ENCODE measurements at places on chromosomes 2 and 18.

DNA sequence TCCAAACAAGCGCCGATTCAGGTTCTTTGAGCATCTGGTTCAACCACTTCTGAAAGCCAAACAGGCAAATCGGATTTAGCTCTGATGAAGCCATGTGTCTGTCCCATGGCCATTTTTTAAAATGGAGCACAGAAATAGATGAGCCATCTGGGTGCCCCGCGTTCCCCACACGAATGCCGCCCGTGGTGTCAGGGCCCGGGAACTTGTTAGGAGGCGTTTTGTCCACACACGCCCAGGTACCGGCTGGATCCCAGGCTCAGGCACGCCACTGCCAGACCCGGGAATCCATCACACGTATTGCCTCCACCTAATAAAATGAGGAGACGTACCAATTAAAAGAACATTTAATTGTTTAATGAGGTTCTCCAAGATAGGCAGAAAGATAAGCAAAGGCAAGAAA, 374.4 kb upstream of the SALL3 start:
- DNase-seq = no peak

- no peak for DNase-seq
These were observed 108.4 kb downstream of the MRO start for GRCh38 chr18:50711386-50711785.

DNA sequence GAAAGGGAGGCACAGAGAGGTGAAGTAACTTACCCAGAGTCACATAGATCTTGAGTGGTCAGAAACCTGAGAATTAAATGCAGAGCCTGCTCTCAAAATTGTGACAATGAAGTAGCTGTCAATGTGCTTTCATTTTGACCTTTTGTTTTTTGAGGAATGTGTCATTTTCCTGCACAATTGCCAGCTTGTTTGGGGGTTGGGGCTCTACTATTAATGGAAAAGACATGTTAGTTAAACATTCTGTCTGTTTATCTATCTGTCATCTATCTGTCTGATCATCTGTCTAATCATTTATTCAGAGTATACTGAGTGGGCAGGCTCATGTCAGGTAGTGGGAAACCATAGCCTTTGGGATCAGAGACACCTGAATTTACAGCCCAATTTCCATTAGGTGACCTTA, 428.4 kb downstream of the TSN start:
- no peak for DNase-seq

GRCh38 chr2:86221066-86221684, 21.9 kb downstream of the MRPL35 start:
- DNase-seq = peak; percentile 33

DNA sequence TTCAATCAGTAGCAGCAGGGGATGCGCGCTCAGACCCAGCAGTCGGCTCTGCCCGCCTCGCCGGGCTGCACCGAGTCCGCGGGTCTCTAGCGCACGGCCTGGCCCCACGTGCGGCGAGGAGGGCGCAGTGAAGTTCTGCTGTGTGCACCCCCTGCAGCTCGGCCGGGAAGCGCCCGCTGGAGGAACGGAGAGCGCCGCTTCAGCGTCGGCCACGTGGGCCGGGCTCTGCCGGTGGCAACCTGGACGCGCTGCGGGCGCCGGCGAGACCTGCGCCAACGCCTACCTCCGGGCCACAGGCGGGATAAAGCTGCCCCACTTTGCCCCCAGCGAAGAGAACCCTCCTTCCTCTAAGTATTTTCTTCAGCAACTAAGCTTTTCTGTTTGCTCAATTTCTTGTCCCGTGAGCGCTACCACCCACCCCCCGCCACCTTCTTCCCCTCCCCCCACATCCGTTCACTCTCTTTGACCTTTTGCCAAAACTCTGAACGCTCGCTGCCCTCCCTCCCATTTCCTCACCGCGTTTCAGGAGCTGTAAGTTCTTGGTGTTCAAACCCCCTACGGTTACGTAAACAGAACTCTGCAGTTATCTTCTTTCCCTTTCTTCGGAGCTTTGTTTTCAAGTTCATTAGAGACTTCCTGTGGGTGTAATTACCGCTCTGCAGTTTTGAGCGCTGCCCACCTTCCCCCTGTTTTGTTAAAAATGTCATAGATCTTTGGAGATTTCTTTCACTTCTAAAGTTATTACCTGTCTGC, 42.6 kb upstream of the EDAR start:
- DNase-seq = peak; percentile 62

- no peak for DNase-seq
These were observed 8.4 kb downstream of the SLC66A3 start for GRCh38 chr2:11163439-11164317.

DNA sequence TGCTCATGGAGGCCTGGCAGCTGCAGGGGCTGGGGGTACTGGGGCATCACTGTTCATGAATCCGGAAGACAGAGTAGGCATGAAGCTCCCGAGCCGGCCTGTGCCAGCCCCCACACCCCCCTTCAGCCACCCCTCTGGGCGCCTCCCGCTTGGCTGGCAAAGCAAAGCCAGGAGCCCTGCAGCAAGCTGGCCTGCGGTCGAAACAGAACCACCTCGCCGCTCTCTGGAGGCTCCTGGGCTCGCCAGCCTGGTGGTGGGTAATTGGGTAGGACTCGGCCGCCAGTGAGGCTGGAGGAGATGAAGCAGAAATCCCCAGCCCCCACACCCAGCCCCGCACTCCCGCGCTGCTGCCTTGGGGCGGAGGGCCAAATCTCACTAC, 70.9 kb upstream of the GPC1 start:
- no peak for DNase-seq

DNA sequence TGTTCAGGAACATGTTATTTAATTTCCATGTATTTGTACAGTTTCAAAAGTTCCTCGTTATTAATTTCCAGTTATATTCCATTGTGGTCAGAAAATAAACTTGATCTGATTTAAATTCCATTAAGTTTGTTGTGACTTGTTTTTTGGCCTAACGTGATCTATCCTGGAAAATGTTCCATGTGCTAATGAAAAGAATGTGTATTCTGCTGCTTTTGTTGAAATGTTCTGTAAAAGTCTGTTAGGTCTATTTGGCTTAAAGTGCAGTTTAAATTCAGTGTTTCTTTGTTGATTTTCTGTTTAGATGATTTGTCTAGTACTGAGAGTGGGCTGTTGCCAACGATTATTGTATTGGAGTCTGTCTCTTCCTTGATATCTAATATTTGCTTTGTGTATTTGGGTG, 148.0 kb downstream of the UBR3 start:
- DNase-seq = no peak

DNA sequence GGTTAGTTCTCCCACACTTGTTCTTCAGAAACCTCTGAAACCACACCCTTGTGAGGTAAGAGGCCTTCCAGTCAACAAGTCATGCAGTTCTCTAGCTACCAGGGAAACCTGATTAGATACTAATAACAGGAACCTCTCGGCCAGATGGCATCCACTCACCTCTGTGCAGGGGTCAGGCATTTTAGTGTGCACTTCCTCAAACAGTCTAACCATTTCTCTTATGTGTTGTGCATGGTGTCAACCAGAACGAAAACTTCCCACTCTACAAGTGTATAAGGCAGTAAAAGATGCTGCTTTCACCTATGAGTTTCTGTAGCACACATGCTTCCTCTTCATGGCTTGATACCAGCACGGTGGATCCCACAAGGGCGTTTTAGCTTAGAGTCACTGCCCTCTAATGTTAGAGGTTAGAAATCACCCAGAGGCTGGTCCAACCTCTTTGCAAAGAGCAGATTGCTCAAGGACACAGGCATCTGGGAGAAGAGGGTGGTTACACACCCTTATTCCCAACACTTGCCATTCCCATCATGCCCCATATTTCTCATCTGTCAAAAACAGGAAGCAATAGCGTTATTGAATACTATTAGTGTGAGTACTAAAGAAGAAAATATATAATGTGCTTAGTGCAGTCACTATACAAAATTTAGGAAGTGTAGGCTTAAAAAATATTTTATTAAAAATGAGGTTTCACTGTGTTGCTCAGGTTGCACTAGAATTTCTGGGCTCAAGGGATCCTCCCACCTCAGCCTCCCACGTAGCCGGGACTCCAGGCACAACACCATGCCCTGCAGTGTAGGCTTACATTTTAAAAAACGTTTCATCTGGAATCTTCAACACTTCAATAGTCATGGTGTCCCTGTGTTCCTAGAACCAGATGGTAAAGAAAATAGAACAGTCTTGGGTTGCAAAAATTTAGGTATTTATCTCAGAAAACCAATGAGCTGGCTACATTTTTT, 34.5 kb upstream of the RAB31 start:
- no peak for DNase-seq

- no peak for DNase-seq
These were observed 586.5 kb downstream of the EPHA4 start for GRCh38 chr2:220985561-220985960.

DNA sequence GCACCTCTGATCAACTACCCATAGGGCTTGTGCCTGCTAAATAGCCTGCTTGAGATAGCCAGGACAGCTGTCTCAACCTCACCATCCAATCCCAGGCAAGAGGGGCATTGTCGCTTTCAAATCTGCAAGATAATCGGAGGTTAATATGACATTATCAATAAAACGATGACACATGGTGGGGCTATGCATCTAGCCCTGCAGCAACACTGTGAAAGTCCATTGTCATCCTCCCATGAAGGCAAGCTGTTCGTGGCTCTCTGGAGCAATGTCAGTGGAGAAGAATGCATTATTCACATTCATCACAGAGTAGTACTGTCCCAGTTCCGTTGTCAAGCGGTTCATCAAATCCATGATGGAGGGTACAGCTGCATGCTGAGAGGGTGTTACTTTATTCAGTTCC, 18.9 kb upstream of the KLHL23 start:
- DNase-seq = no peak

DNA sequence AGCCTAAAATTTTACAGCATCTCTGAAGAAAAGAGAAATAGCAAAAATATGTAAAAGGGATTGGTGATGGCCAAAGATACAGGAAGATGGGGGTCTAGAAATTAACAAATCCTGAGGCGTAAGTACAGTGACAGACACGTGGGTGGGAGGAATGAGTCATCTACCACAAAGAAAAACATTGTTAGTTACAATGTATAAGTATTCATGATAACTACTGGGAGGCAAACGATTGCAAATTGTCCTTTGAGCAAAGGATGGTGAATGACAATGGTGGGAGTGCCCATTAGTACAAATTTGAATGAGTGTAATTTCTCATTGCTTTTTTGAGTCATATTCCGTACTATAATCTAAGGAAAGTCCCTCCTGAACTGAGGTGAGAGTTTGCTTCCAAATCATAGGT, 809.0 kb upstream of the FAM98A start:
- no peak for DNase-seq

- DNase-seq = no peak
These were observed 123.5 kb upstream of the PELI1 start for GRCh38 chr2:64267699-64268098.

DNA sequence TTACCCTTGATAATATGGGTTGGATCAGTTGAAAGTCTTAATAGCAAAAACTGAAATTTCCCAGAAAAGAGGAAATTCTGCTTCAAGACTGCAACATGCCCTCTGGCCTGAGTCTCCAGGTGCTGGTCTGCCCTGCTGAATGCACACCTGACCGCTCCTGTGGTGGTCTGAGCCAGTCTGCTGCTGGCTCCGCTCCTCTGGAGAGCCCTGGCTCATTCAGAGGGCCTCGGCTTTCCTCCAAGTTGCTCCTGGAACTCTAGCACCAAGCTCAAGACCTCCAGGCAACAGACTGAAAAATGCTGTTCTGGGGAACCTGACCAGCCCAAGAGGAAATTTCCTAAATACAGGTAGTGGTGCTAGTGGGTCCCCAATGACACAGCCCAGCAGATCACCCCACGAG, 64.8 kb downstream of the DIPK1C start:
- no peak for DNase-seq

DNA sequence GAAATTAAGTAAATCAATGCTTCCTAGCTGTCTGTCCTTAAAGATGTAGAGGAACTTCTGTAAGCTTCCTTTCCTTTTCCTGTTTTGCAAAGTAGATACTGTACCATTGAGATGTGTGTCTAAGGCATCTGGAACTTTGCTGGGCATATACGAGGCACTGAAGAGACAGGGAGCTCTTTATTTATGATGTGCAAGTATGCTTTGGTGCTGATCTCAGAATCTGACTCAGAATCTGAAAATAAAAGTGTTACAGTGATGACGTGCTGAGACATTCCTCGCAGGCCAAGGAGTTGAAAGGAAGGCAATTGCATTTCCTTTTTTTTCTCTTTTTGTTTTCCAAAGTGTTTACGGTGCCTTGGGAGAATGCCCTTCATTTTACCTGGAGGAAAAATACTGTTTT, 230.9 kb upstream of the RGPD4 start:
- DNase-seq = no peak

DNA sequence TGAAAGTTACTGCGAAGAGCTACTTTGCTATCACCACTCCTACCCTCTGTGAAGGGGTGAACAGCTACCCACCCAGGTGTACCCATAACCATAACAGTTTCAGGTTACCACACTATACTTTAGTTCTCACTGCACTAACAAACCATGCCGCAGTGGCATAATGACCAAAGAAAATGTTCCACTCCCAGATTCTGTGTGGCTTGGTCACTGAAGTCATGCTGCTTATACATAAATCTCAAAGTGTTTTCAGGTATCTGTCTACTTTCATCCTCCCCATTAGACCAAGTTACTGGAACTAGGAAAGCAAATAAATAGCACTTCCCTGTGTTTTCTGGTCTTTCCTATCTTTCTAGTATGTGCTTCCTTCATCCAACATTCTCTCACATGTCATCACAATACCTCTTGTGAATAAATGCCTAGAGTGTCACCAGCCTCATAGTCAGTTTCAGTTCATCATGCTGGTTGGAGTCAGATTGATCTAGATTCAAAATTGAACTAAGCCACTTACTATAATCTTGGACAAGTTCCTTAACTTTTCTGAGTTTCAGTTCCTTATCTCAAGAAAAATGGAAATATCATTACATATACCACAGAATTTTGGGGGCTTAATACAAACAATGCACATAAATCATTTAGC, 293.6 kb downstream of the FSIP2 start:
- DNase-seq = peak; percentile 29

- DNase-seq = no peak
These were observed 7.4 kb downstream of the CXCR4 start for GRCh38 chr2:136110526-136110925.

- no peak for DNase-seq
These were observed 272.9 kb downstream of the SLC8A1 start for GRCh38 chr2:40178971-40179370.

- DNase-seq = no peak
These were observed 43.4 kb downstream of the PLCL1 start for GRCh38 chr2:197847651-197848401.
